ENCODE measurements at places on chromosomes 1 and 21.

GRCh38 chr1:9424261-9424660 lies 115.0 kb upstream of the SLC25A33 start:
- no peak for ATAC-seq

DNA sequence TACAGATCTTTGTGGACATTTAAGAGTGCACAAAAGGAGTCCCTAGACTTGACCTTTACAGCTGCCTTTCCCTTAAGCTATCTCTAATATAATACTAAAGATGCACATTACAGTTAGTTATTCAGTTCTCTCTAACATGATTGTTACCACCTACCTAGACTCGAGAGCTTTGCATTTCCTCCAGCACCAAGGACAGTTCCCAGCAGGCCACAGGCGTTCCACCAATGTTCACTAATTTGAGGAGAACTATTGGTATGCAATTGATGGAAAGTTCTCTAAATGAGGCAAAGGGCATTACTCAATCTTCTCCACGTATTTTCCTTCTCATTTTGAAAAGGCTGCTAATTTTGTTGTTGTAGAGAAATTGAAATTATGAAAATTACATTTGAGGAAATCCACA lies 5.4 kb upstream of the NTNG1 start:
- no peak for ATAC-seq

- no peak for ATAC-seq
Measured at GRCh38 chr1:94602802-94603625, 61.5 kb upstream of the F3 start.

- peak; percentile 84 for ATAC-seq
Measured at GRCh38 chr1:208209286-208209685, 34.9 kb downstream of the PLXNA2 start.

DNA sequence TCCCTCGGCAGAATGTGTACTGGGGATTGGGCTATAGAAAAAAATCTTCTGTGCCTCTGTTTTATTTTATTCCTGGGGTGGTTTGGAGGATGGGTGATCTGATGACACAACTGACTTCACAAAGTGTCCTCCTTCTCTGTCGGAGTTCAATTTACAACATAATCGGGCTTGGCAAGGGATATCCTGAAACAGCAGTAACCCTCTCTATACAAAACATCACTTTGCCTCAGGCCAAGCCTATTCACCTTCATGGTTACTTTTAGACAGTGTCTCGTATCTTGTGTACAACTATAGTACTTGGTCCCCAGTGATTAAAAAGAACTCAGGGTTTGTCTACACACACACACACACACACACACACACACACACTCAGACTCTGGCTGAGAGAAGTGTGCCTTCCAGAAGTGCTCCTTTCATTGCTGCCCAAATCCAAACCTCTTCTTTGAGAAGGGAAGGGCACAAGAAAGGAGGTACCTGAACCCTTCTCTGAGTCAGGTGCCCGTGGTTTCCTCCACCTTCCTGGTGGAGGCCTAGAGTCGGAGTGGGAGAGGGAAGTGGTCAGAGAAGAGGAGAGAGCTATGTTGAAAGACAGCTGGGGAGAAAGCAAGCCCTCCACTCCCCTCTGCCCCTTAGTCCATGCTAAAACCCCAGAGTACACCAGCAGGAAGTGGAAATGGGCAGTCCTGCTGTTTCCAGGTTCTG lies 62.4 kb upstream of the POU2F1 start:
- ATAC-seq, result no peak
